ENCODE measurements at places on chromosomes 6 and 20.

GRCh38 chr20:3420211-3420707 lies 12.8 kb upstream of the DNAAF9 start:
- DNase-seq = no peak

- DNase-seq = no peak
These were observed 76.3 kb downstream of the TMEM170B start for GRCh38 chr6:11613858-11614257.

- peak; percentile 44 for DNase-seq
These were observed 16.1 kb upstream of the SCGN start for GRCh38 chr6:25635886-25636317.

DNA sequence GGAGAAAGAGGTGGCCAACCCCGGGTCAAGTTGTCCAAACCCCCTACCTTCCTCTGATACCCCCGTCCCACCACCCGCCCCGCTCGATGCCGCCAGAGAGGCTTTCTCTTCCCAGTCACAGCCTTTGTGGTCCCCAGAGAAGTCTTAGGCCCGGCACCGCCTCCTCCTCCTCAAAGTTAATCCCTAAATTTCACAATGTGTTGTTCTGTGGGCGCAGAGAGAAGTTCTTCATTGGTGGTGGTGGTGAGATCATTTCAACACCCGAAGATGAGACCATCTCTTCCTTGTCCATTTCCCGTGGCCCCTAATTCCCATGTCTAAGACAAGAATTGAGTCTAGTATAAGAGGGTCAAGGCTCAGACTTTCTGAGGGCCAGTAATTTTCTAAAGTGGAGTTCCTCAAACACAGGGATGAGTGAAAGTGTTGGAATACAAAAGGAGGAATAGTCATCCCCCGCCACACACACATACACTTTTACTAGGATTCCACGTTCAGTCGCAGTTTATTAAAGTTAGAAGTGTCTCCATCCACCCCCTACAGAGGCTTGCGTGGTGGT lies 10.4 kb downstream of the TRIM31 start:
- no peak for DNase-seq

DNA sequence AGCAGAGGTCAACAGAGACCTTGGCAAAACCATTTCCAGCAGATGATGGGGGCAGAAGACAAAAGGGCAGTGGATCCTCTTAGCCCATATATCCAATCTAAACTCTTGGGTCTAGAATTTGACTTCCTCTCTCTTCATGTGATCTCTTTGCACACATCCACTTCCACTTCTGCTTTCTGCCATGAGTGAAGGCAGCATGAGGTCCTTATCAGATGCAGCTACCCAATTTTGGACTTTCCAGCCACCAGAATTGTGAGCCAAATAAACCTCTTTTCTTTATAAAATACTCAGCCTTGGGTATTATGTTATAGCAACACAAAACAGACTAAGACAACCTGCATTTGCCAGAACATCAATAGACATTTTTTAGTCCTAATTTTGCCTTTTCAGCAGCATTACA lies 191.6 kb downstream of the ADAT2 start:
- DNase-seq = no peak

GRCh38 chr20:62914970-62915457 lies 11.3 kb downstream of the DIDO1 start:
- DNase-seq = peak; percentile 57

- DNase-seq = no peak
These were observed 92.3 kb upstream of the BEND6 start for GRCh38 chr6:56862415-56863175.
